ENCODE measurements at places on chromosomes 16 and 17. TPM values are rescaled to one million over a fixed set of nuclear protein-coding genes. Genes with fewer than 3 reads are reported as not detected.

Gene ABCC6
- total RNA-seq = 2.1 TPM

Gene PITPNM3
- total RNA-seq = 0.59 TPM

Gene GAST
- total RNA-seq = not detected

Gene TADA2A
- total RNA-seq = 10.4 TPM

Gene GP1BA
- not detected for total RNA-seq

Gene BICDL2
- total RNA-seq = not detected

Gene GPR179
- total RNA-seq = not detected

Gene RNF222
- not detected for total RNA-seq

Gene PKD1
- total RNA-seq = 92.9 TPM

Gene CSH2
- not detected for total RNA-seq

Gene G6PC1
- total RNA-seq = not detected

Gene CHST5
- 0.07 TPM for total RNA-seq

Gene ZACN
- not detected for total RNA-seq

Gene CBX2
- 2.9 TPM for total RNA-seq

Gene KRT14
- not detected for total RNA-seq

Gene ACSM2A
- total RNA-seq = not detected

Gene AHSP
- total RNA-seq = not detected

Gene KRTAP2-1
- total RNA-seq = not detected

Gene KRT222
- total RNA-seq = not detected

Gene MT1A
- total RNA-seq = 2.3 TPM

Gene HCRT
- total RNA-seq = not detected

Gene MILR1
- 3.4 TPM for total RNA-seq

Gene ABCA6
- 21.5 TPM for total RNA-seq

Gene TNFSF13
- total RNA-seq = 8.5 TPM

Gene MYH8
- total RNA-seq = not detected

Gene MMP15
- 62.2 TPM for total RNA-seq

Measured in left ventricle myocardium superior (tissue), 1 donor.